Adrenal gland (tissue), 19 donors: ENCODE measurements at places on chromosomes 13 and 19. TPM values are rescaled to one million over a fixed set of nuclear protein-coding genes. Genes with fewer than 3 reads are reported as not detected.

The CPT1C gene
- 6.7 TPM for total RNA-seq

- peak; percentile 17 for DNase-seq
- H3K4me3 ChIP-seq: no peak overlapping the region
- no peaks in the 10 kb centered on the region for H3K4me1 ChIP-seq
- H3K36me3 ChIP-seq: no peaks in the 10 kb centered on the region
- H3K27me3 ChIP-seq: peaks cover 4% of the 10 kb centered on the region
- H3K27ac ChIP-seq: no peak overlapping the region
Observed at GRCh38 chr13:31441800-31442510, 242.2 kb downstream of the B3GLCT start.

The KATNAL1 gene
- total RNA-seq: 12.4 TPM

The SIAH3 gene
- 0.29 TPM for total RNA-seq

- peak overlapping the region; percentile 55 for H3K27ac ChIP-seq
- peak; percentile 59 for DNase-seq
- H3K27me3 ChIP-seq: no peaks in the 10 kb centered on the region
- H3K36me3 ChIP-seq: no peaks in the 10 kb centered on the region
- peaks cover under 1% of the 10 kb centered on the region for H3K4me1 ChIP-seq
- H3K4me3 ChIP-seq: no peak overlapping the region
Observed at GRCh38 chr13:30690282-30691188, 44.8 kb upstream of the ALOX5AP start.

- no peaks in the 10 kb centered on the region for H3K4me1 ChIP-seq
- no peak overlapping the region for H3K4me3 ChIP-seq
- no peaks in the 10 kb centered on the region for H3K36me3 ChIP-seq
- no peak overlapping the region for H3K27ac ChIP-seq
- DNase-seq: no peak
- no peaks in the 10 kb centered on the region for H3K27me3 ChIP-seq
Observed at GRCh38 chr13:97945792-97946419, 7.6 kb upstream of the IPO5 start.

The TNFSF9 gene
- 1.0 TPM for total RNA-seq

GRCh38 chr13:101210774-101211173, 205.5 kb downstream of the NALCN start:
- no peak overlapping the region for H3K4me3 ChIP-seq
- no peak overlapping the region for H3K27ac ChIP-seq
- DNase-seq: no peak
- H3K4me1 ChIP-seq: no peaks in the 10 kb centered on the region
- H3K36me3 ChIP-seq: no peaks in the 10 kb centered on the region

The FPR3 gene
- total RNA-seq: 25.3 TPM

DNA sequence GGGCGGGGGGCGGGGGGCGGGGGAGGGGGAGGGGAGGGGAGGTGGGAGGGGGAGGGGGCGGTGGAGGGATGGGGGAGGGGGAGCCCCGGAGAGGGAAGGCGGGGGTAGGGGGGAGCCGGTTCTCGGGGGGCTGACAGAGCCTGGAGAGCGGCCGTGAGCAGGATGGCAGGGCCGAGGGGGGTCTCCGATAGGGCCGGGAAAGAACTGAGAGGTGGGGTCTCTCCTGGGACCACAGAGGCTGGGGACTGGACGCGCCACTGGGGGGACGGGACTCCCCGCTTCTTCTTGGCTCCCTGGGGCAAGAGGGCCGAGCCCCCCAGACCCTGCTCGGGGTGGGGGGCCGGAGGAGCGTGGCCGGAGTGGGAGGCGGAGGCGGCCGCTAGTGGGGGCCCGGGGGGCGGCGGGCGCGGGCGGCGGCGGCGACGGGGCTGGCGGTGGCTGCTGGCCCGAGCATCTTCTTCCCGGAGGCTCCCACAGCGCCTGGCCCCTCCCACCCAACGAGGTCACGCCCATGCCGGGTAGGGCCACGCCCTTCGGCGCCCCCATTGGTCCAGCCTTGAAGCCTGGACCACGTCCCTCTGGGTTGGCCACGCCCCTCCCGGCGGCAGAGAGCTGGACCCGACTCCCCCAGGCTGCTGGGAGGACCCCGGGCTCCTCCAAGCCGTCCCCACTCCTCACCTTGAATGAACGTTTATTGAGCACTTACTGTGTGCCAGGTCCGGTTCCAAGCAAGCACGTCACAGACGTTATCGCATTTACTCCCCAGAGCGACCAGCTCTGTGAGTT, at the start of gene NOVA2:
TSS of gene NOVA2 (minus strand) at position 313 of the 786 bp plus-strand sequence. CDS start 514 bp downstream, outside the sequence.
- H3K27me3 ChIP-seq: peaks cover 22% of the 10 kb centered on the region
- H3K4me3 ChIP-seq: no peak within 1 kb of the TSS
- H3K4me1 ChIP-seq: no peaks in the 10 kb centered on the region
- peak; percentile 74 for DNase-seq
- H3K27ac ChIP-seq: peak within 1 kb of the TSS; percentile 40
- H3K36me3 ChIP-seq: no peaks in the 10 kb centered on the region
